Stimulated activated CD8-positive, alpha-beta memory T cell treated with anti-CD3 and anti-CD28 coated beads, Interleukin-4, amount 100 ng/mL, for 4 hours (primary cell): ENCODE measurements at places on chromosomes 5 and 9.

GRCh38 chr9:134242706-134243105 is 78.3 kb upstream of the RNU6ATAC start:
- no peak for DNase-seq

- DNase-seq = no peak
Measured at GRCh38 chr5:167800427-167800826, 491.0 kb upstream of the WWC1 start.

DNA sequence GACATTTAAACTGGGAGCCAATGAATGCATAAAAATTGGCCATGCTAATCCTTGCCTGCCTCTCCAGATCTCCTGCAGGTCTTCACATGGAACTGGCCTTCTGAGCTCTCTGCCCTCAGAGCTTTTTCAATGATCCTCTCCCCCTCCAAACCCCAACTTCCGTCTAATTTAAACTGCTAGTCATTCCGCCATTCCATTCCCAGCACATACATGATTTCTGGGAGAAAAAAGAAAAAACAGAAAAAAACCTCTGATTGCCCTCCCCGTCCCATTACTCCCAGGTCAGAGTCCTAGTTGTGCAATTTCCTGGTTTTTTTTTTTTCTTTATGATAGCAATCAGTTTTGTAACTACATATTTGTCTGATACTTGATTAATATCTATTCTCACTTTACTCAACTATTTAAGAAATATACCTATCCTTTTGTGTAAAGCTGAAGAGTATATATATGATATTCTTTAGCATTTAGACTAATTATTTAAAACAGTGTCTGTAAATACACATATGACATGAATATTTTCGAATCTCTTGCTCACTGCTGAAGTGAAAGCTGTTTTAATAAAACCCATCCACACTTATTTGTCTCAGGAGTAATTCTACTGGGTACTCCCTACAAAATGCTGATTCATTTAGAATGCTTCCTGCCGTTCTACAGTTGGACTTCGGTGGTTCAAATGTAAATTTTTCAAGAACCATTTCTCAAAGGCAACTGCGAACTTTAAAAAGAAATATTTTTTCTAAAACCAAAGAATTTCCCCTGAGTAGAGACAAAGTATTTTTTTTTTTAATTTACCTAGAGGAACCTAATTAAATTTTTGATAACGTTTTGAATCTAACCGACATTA is 1.6 kb downstream of the HINT1 start:
- DNase-seq = no peak

DNA sequence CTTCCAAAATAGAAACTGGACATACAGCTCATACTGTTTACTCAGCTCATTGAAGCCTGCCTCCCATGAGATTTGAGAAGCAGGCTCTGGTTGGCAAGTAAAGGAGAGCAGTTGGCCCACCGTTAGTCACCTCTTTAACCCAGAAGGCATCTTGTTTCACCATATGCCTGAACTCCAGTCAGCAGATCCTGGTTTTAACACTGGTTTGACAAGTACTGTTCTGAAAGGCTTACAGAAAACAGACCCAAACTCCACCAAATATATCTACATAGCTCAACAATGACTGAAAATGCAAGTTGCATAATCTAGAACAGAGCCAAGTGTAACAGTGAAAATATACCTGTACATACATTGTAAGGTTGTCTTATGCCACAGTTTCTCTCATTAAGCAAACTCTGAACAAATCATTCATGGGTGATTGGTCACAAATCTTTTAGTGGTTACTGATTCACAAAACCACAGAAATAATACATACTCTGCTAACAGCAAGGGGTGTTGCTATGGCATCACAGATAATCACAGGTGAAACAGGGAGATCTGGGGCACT is 198.8 kb downstream of the BNC2 start:
- DNase-seq = no peak

- DNase-seq = no peak
Measured at GRCh38 chr5:173123416-173123815, 20.9 kb upstream of the BNIP1 start.

GRCh38 chr5:10902145-10902544 is 141.1 kb upstream of the DAP start:
- DNase-seq = no peak

DNA sequence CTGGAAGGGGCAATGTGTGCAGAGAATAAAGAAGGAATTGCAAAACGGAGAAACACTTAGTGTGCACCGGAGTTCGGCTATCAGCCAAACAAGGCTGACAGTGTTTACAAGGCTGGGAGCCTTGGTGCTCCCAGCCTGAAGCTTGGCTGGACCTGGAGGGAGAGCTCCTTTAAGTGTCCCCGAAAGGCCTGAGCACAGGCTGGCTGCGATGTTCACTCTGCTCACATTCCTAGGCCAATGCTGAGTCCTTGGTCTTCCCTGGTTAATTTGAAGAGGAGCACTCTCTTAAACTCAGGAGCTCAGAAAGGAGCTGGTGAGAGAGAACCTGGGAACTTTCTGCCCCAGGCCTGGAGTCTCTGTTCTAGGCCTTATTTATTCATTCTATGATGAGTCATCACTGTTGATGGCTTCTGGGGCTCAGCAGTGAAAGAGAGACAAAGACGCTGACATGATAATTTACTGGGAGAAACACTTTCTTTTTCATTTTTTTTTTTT is 88.6 kb upstream of the MYO10 start:
- DNase-seq = no peak

- no peak for DNase-seq
Measured at GRCh38 chr5:181060924-181061323, 20.9 kb downstream of the BTNL9 start.

- DNase-seq = no peak
Measured at GRCh38 chr5:109164001-109164400, 245.8 kb downstream of the PJA2 start.

DNA sequence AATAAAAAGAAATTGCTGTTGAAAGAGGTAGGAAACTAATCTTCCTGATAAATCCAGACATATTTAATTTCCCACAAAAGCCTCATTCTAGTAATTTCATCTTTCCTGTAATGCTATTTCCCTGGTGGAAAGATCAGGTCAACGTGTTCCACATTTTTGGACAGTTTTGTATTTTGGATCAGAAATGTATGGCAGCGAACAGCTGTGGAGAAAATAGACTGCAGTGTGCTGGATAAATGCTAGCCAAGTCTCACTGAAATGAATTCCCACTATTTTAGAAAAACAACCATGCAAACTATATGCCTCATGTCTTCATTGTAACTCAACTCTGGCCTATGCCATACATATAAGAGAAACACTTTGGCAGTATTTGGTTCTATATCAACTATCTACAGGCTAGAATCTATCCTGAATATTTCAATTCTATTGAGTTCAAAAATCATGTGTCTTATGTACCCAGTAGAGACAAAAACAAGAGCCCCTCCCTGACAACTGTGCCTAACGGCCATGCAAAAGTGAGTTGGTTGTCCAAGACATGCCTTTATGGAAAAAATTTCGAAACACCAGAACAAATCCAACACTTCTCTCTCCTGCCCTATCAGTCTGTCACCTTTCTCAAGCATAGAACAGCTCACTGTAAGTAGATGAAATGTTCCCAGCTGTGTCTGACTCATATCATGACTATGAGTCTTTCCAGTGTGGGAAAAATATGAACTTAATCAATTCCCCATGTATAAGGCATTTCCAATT is 191.3 kb upstream of the NREP start:
- DNase-seq = no peak

DNA sequence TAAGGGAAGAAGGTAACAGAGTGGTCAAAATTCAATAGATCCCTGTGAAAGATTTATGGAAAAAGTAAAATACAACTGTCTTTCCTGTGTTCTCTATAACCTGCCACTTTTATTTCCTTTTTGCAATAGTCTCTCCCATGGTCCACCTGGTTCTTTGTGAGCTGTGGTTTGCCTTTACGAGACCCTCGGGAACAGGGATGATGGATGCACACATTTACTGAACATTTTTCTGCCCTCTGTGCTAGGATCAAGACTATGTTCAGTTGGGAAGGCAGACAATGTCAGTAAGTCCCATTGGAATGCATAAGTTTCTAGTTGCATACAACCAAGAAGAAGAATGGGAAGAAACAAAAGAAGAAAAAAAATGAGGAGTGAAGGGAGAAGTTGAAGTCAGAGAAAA is 281.2 kb downstream of the TRPM3 start:
- DNase-seq = no peak

DNA sequence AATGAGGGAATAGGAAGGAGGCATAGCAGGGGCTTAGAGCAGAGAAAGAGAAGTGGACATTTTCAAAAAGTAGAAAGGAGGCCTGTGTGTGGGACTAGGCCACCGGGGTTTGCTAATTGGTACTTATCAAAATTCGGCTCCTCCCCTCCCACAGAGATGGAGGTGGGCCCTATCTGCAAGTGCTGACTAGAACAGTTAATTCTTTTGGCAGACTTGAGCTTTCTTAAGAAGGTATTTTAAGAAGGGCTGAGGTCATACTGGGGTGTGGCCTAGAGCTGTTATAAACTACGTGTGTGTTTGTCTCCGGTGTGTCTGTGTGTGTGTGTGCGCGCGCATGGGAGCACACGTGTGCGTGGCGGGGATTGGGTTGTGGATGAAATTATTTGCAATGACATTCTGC is 1086.5 kb downstream of the EFNA5 start:
- DNase-seq = no peak

DNA sequence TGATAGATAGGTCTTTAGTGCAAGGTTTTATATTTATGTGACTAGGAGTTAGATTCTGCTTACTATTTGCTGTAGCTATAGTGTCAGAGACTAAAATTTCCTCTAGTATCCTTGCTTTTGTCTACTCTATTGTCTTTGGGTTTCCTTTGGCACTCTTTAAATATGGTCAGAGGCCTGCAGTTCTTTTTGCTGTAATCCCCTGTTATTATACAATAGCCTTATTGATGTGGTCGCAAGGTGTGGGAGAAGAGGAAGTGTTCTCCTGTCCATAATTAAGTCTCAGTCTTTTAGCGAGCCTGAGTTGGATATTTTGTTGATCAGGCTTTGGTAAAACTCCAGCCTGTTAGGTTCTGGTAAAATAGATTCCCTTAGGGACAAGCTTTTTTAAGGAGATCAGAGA is 34.9 kb downstream of the LURAP1L start:
- no peak for DNase-seq

GRCh38 chr5:90381213-90381929 is 28.2 kb downstream of the CETN3 start:
- DNase-seq = no peak

DNA sequence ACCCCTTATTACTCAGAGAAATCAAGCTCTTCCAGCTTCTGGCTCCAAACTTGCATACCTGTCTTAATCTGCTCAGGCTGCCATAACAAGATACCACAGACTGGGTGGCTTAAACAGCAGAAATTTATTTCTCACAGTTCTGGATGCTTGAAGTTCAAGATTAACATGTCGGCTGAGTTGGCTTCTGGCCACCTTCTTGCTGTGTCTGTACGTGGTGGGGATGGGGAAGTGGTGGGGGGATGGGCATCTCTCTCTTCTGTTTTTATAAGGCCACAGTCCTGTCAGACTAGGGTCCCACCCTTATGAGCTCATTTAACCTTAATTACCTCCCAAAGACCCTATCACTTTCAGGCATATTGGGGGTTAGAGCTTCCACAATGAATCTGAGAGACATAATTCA is 140.5 kb downstream of the SV2C start:
- DNase-seq = no peak

- DNase-seq = no peak
Measured at GRCh38 chr5:5308319-5308718, 114.2 kb upstream of the ICE1 start.
